Uterus (tissue), 4 donors: ENCODE measurements at places on chromosomes 6 and 20.
A peak's percentile ranks its signal among the peaks of the same experiment; 100 is the strongest.

GRCh38 chr6:136470044-136470443 is 80.2 kb downstream of the MAP7 start:
- DNase-seq, result no peak

GRCh38 chr6:35240838-35241801 is 18.4 kb upstream of the ZNF76 start:
- peak; percentile 56 for DNase-seq

- DNase-seq, result no peak
Observed at GRCh38 chr20:6533761-6534479, 233.6 kb upstream of the BMP2 start.

- DNase-seq, result no peak
Observed at GRCh38 chr20:1860446-1860845, 34.8 kb upstream of the SIRPA start.

DNA sequence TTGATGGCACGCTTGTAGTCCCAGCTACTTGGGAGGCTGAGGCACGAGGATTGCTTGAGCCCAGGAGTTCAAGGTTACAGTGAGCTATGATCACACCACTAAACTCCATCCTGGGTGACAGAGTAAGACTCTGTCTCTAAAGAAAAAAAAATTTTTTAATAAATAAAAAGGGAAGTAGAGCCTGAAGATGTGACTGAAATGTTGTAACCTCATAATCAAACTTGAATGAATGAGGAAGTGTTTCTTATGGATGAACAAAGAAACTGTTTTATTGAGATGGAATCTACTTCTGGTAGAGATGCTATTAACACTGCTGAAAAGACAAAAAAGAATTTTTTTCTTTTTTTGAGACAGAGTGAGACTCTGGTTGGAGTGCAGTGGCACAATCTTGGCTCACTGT is 6.7 kb downstream of the MAK start:
- DNase-seq, result no peak

- no peak for DNase-seq
Observed at GRCh38 chr6:48110436-48111142, 408 bp downstream of the PTCHD4 start.

GRCh38 chr6:38364127-38364526 is 275.6 kb downstream of the BTBD9 start:
- DNase-seq, result no peak

GRCh38 chr6:142821164-142821716 is 123.7 kb downstream of the HIVEP2 start:
- no peak for DNase-seq

DNA sequence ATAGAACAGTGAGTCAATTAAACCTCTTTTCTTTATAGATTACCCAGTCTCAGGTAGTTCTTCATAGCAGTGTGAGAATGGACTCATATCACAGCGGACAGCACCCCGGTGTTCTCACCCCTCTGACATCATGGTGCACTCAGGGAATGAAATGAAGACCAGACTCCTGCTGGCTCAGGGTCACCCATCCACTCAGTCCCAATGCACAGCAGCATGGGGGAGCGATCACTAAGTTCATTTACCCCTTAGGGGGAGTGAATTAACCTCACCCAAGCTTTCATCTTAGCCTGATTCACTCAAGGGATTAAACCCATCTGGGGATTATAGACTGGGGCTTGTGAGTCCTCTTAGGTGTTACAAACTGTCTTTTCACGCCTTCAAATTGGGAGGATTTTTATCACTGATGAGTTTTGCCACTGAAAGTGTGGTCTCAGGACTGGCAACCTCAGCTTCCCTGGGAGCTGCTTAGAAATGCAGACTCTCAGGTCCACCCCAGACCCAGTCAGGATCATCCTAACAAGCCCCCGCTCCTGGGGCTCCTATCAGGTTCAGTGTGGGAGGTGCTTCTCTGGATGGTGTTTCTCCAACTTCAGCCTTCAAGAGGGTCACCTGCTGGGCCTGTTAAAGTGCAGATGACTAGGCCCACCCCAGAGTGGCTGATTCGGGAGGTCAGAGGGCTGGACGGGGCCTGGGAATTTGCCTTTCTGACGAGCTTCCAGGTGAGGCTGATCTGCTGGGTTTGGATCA is 44.3 kb upstream of the FRMD1 start:
- DNase-seq, result peak; percentile 4

GRCh38 chr20:58022711-58023110 is 205.7 kb downstream of the ANKRD60 start:
- no peak for DNase-seq

GRCh38 chr6:106796781-106797180 is 167.4 kb downstream of the QRSL1 start:
- no peak for DNase-seq

DNA sequence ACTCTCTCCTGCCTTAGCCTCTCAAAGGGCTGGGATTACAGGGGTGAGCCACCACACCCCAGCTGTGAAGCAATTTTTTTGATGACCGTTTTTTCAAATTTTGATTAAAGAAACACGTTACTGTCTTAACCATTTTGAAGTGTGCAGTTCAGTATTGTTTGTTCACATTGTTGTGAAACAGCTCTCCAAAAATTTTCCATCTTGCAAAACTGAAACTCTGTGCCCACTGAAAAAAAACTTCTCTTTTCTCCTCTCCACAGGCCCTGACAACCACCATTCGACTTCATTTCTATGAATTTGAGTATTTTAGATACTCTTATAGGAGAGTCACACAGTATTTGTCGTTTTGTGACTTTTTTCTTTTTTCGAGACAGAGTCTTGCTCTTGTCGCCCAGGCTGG is 53.9 kb downstream of the ECT2L start:
- DNase-seq, result no peak

DNA sequence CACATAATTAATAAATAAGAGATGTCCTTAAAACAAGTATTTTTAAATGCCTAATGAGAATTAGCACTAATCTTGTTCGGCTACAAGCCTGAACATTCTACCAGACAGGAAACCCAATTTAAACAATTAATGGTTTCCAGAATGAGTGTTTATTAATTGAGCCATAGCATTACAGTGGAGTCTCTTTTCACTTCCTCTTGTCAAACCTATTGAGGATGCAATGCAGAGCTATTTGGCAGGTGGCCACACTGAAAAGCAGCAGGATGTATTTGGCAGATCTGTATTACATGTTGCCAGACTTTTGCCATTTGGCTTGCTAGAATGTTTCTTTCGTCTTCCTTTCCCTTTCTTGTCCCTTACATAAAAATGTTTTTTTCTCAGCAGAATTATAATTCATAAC is 475.2 kb upstream of the MARCKS start:
- no peak for DNase-seq

- peak; percentile 71 for DNase-seq
Observed at GRCh38 chr6:169289619-169290339, 36.1 kb upstream of the THBS2 start.

DNA sequence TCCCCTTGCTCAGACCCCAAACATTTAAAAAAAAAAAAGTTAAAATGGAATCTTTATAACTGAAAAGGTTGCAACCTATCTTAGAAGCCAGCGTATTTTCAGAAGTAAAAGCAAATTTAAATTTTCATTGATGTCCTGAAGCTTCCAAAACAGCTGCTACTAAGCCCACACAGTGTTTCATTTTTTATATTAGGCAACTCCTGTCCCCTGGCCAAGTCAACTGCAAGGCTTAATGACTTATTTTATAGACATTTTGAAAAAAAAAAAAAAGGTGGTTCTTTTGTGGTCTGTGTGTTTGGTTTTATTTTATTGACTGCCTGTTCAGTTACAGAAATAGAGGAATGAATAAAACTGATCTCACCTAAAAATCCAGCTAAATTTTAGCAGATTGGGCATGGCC is 13.0 kb downstream of the CFAP61 start:
- DNase-seq, result no peak
